Heart left ventricle (tissue), 16 donors: ENCODE measurements at places on chromosomes 6 and 20. TPM values are rescaled to one million over a fixed set of nuclear protein-coding genes. Genes with fewer than 3 reads are reported as not detected.

- no peak for DNase-seq
Measured at GRCh38 chr20:36441416-36441815, 99.9 kb upstream of the MYL9 start.

GRCh38 chr6:84764332-84765049 lies at the start of gene TBX18:
TSS of gene TBX18 (minus strand) at chr6:84764598. CDS start at chr6:84764181, 417 bp downstream.
- peak; percentile 92 for DNase-seq

DNA sequence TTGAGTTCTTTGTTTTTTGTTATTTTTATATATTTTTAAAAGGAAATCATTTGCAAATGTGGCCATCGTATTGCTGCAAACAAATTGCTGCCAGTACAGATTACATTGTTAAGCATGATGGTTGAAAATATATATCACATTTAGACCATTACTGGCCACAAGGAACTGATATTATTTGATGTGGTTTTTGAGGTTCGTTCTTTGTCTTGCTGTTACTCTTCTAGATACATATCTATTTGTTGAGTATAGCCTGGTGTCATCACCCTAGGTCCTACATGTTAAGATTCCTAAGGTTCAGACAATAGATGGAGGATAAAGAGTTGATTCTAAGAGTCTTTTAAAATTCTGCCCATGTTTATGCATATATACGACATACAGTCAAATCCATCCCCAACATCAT lies 306.0 kb downstream of the FARS2 start:
- no peak for DNase-seq

DNA sequence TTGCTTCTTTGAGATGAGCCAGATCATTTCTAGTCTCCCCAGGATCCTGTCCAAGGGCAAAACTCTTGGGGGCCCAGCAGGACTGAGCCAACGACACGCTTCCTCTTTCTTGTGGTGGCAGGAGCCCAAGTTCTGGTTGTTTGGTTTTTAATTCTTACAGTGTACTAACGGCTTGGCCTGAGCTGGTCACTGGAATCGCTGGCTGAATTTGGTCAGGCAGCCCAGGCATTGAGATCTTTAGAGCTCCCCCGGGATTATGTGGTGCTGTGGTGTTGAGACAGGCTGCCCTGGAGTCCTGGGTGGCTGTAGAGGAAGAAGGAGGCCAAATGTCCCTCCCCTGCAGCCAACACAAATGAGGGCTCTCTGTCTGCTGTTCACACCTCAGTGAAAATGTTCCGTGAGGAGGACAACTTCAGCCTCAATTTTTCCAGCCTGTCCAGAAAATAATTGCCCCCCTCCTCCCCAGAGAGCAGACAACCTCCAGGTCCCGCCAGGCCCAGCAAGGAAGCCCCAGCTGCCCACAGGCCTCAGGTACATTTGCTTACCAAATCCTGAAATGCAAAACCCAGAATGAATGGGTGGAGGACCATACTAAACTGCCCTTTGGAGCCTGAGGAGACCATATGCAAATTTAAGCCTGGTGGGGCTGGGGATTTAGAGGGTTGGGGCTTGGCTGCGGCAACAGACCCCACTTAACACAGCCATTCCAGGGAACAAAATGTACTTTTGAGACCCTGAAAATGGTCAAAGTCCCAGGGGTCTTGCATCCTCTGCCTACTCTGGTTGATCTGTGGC lies 23.6 kb downstream of the BNIP5 start:
- no peak for DNase-seq

- no peak for DNase-seq
Measured at GRCh38 chr6:77626426-77626825, 26.4 kb upstream of the MEI4 start.

GRCh38 chr6:157689875-157690274 lies 133.2 kb upstream of the SNX9 start:
- DNase-seq, result no peak

DNA sequence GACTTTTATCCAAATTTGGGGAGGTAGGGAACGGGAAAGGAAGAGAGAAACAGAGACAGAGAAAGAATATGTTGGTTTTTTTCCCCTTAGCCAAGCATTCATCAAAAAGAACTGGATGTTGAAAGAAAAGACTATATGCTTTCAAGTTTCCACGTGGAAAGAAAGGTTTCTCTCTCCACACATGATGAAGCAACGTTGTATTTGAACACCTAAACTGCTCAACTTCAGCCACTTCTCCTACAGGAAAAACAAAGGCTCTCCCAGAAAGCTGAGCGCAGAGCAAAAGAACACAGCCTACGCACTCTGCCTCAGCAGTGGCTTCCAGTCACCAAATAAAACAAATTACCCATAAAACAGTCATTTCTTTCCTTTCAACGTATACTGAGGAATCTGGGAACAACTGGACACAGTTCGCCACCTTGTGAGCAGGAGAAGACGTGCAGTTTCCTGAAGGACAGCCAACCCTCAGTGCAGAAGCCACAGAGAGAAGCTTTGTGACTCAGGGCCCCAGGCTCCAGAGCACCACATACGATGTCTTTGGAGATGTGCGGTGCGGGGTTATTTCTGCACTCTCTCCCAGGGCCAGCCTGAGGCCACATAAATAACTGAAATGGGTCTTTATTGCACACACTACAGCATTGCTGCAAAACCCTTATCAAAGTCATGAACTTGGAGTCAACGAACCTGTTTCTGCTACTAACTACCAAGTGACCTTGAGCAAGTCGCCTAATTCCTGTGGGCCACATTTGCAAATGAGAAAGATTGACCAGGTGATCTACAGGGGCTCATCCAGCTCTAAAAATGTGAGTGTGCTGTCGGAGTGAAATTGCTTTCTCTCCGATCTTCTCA lies 10.1 kb downstream of the IL17F start:
- DNase-seq, result no peak

TMEM14C gene
- total RNA-seq, result 122 TPM

CLIC1 gene
- total RNA-seq, result 80.9 TPM

DNA sequence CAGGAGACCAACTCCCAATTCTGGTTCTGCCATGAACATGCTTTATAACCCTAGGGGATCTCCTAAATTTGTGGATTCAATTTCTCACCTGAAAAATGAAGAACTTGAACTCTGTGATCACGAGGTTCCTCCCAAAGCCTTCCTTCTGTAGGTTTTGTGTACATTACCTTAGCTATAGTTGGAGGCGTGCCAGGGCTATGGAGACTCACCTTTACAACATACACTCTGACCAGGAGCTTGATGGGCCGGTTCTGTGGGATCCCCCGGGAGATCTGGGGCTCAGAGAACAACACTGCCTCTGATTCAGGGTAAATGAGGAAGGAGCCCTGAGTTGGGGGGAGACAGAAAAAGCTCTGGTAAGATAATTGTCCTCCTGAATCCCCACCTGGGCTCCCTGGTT lies 34.1 kb downstream of the ERGIC3 start:
- no peak for DNase-seq

DNA sequence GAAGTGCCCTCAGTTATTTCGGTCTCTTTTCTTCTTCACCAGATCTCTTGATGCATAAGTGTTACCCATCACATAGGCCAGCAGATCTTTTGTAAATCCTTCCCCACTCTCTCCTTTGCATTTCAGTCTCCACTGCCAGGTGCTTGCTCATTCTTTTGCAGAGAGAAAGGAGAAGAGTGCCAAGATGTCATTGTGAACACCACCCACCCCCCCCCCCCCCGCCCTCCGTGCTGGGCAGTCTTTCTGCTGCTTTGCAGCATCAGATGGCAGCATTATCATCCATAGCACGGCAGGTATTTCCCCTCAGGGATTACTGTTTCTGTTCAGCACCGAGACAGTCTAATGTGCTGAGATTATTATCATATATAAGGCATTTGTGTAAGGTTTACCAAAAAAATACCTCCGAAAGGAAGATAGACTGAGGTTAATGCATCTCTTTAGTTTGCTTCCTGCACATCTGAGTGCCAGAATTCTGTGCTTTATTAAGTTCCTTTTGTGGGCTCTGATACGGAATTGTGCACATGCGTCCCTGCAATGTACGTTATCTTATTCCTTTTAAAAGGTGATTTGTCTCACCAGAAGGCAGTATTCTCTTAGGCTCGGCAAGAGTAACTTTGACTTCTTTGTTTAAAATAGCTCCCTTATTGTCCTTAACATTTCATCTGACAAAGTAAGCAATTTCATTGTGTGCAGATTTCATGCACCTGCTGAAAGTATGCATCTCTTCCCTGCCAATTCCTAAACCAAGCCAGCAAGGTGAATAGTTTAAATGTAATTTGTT lies 128.8 kb downstream of the PHACTR1 start:
- DNase-seq, result no peak

OPRM1 gene
- not detected for total RNA-seq

DNA sequence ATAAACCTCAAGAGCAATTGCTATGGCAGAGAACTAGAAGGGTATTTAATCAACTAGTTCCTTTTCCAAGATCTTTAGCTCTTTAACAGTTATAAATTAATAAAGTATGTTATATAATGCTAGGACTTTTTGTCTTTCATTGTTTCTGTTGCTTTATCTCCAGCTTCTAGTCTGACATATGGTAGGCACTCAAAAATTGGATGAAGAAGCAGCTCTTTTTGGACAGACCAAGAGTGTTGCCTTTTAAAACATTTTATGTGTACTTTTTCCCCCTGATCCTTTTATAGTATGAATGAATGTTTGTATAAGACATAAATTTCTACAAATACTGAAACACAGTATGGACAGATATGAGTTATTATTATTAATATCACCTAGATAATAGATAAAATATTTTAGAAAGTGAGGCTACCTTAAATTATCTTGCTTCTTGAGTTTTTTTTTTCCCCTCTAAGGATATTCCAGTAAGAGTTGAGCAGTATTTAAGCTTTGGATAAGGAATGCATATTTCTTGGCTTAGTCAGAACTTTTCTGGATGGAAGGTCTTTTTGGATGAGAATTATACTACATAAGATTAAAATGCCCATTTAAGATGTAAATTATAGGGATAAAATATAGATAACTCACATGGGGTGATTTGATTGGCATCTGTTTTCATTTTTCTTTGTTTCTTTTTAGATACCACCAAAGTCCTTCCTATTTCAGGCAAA lies 16.6 kb downstream of the LAMA2 start:
- DNase-seq, result no peak

- DNase-seq, result no peak
Measured at GRCh38 chr20:52619671-52620070, 352.5 kb upstream of the TSHZ2 start.

- DNase-seq, result no peak
Measured at GRCh38 chr6:143063631-143064030, 2.9 kb downstream of the AIG1 start.

- no peak for DNase-seq
Measured at GRCh38 chr6:30645989-30646388, 944 bp upstream of the C6orf136 start.

DNA sequence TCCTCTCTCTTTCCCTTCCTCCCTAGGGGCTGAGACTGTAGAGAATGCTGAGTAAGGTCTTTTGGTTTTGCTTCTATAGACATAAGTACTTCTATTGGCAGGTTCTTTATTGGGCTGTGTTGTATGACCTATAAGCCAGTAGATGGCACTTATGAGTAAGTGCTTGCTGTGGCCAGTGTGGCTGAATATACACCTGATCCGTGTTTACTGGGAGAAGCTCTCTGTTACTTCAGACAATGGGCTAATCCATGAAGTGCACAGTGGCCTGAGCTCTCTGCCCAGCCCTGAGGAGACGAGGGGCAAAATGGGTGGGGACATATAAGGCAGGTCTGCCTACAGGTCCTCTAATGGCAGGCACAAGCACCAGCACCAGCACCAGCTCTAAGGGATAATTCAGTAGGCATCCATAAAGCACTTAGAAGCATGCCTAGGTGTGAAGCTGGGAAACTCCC lies 610.3 kb downstream of the RNF144B start:
- DNase-seq, result no peak

DNA sequence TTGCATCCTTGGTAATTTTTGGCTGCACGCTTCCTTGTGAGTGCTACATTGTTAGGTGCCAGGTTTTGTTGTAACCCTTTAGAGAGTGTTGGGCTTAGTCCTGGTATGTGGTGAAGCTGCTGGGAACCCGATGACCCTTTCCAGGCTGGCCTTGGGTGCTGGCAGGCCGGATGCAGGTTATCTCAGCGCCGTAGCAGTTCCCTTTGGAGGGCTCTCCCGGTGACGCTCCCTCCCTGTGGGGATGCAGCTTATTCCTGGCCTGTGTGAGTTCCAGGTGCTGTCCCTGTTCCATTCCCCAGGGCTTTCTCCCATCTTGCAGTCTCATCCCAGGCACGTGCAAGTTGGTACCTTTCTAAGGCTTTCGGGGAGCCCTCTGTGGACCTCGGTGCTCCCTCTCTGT lies 13.9 kb upstream of the BHLHE23 start:
- no peak for DNase-seq

- DNase-seq, result no peak
Measured at GRCh38 chr20:23332467-23332866, 18.1 kb upstream of the NXT1 start.

DNA sequence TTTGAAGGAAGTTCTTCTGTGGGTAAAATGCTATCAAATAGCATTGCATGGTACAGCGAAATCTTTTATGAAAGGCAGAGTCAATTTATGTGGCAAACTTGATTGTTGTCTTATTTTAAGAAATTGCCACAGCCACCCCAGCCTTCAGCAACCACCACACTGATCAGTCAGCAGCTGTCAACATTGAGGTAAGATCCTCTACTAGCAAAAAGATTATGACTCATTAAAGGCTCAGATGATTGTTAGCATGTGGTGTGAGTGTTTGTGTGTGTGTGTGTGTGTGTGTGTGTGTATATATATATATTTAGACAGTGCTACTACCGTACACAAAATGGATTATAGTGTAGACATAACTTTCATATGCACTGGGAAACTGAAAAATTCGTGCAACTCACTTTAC lies 27.8 kb downstream of the LRRN4 start:
- no peak for DNase-seq
